ENCODE measurements at places on chromosomes 7 and 10. TPM values are rescaled to one million over a fixed set of nuclear protein-coding genes. Genes with fewer than 3 reads are reported as not detected.

The FKBP9 gene
- total RNA-seq: 28.6 TPM

The CACNB2 gene
- total RNA-seq: 3.4 TPM

The ARMC3 gene
- 0.46 TPM for total RNA-seq

The SLC39A12 gene
- total RNA-seq: 0.22 TPM

The DKK1 gene
- 16.1 TPM for total RNA-seq

The DTX2 gene
- 4.1 TPM for total RNA-seq

The LRRD1 gene
- total RNA-seq: not detected

The TRIM4 gene
- total RNA-seq: 0.03 TPM

The PLA2G12B gene
- 0.12 TPM for total RNA-seq

DNA sequence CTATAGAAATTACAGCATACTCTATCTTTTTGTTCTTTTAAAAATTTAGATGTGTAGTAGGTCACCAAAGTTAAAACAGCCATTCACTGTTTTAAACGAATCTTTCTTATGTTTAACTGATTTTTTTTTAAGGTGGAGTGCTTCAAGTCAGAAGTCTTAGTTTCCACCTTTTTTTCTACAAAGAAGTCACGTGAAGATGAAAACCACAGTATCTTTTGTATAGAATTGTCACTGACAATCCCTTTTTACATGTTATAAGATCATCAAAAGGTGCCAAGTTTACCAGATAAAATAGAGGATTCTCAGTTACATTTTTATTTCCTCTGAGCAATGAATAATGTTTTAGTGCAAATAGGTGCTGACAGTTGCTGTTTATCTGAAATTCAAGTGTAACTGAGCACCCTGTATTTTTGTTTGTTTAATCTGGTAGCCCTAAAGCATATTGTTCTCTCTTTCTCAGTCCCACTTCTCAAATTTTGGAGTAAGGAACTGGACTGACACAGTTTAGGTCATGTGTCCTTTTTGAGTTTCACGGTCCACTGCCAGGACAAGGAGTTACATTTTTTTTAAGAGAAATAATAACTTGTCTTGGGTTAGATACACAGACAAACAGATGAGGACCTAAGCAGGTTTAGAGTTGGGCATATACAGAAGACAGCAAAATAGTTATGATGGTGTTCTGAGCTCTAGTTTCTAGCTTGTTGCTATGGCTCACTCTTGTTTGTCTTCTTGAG, 233.2 kb upstream of the MBL2 start:
- DNase-seq: no peak

DNA sequence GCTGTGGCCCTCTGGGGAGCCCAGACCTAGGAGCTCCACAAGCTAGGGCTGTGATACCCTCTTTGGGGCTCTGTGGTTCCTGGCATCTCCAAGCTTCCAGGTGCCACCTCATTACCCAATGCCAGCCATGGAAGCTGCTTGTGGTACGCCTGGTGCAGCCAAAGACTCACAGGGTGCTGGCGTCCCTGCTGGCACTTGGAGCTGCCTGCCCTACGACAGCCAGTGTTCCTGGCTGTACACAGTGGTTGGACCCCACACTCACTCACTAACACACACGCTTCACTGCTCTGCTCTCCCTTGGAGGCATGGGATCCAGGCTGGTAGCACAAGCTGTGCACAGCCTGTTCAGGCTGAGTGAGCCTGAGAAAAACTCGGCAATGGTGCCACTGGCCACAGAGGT, 894.1 kb upstream of the PHF14 start:
- DNase-seq: no peak

DNA sequence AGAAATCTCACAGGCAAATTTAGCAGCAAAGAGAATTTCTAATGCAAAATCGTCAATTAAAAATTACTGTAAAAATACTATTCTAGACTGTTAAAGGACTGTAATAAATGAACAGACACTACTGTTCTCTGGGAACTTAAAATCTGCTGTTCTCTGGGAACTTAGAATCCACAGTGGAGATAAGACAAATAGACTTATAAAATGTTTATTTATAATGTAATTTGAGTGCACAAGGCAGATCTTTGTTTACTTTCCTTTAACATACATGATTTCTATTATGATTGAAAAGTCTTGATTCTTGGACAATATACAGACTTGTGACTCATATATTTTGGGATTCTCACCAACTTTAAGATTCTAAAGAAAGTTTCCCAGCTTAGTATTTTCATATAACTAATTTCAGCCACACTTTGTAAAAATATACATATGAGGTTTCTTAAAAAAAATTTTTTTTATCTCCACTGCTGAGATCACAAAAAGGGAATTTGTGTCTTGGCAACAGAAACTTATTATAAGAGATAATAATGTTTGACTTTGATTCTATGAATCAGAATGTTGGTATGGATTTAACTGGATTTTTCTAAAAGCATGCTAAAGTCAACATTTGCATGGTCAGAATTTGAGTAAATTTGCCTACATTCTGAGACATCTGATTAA, 166.3 kb upstream of the RHOBTB1 start:
- DNase-seq: no peak

GRCh38 chr7:3083350-3083749, 39.7 kb upstream of the CARD11 start:
- no peak for DNase-seq

DNA sequence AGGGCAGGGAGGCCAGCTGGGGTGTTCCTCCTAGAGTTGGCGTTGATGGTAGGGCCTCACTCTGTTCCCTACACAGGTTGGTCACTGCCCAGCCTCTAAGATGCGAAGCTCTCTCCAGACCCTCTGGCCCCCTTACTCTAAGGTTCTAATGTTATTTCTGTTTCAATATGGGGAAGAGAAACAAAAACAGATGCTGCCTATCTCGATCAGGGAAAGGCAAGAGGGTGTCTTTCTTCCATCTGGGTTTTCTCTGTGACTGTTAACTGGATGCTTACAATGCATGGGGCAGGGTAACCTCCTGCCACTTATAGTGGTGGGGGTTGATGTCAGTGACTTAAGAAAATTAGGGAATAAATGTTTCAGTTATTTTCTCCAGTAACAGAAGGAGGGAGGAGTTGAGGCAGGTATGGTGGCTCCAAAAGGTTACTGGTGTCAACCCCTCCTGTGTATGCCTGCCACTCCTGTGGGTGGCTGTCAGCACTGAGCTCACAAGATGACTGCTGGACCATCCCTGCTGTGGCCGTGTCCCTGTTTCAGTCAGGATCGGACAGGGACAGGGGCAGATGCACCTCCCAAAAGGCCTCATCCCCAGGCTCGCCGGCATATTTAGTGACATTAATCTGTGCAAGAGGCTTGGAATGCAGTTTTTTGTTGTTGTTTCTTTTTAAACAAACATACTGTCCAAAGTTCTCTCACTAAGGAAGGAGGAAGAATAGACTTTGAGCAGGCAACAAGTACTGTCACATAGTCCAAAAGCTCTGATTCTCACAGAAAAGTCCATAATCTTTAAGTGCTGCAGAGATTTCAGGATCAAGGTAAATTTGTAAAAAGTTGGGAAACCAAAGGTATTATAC, 39.6 kb upstream of the SYPL1 start:
- DNase-seq: no peak

- peak; percentile 63 for DNase-seq
Observed at GRCh38 chr7:101163279-101164070, 1.9 kb downstream of the VGF start.

DNA sequence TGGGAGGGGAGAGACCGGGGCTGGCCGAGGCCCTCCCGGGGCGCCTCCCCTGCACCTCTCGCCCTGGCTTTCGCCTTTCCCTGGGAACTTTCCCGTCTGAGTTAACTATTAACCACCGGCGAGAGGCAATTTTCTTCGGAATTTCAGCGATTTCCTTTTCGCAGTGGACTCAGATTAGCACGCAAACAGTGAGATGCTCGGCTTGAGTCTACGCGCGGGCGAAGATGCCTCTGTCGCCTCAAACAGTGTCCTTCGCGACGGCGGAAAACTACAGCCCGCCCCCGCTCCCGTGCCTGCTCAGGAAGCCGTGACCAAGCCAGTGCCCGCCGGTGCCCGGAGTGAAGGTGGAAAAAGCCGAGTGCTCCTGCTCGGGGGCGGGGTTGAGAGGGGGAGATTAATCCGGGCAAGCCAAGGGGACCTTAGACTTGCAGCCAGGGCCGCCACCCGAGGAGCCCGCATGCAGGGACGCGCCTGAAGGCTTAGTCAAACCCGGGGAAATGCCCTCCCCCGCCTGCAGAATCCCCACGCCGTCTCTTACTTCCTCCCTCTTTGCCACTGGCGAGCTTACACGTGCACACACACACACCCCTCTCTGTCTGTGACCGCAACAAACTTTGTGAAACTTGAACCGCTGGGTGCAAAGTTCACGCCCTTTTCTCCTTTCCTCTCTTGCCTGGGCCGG, 14.5 kb upstream of the PAX2 start:
- peak; percentile 56 for DNase-seq

DNA sequence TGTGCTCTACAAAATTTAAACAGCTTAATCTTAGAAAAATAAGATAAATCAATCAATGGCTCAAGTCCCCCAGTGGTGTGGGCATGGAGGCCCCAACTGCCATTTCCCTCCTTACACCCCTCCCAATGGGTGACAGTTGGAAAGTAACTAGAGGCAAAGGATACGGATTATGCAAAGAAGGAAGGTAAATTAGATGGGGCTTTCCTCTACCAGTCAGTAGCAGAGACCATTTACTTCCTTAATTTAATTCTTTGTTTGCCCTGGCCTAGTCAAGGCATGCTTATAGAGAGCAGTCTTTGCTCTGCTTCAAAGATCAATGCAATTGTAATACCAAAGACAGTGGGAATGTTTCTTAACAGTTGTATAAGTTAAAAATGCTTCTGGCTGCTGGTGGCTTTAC, 63.3 kb upstream of the PAPSS2 start:
- no peak for DNase-seq

DNA sequence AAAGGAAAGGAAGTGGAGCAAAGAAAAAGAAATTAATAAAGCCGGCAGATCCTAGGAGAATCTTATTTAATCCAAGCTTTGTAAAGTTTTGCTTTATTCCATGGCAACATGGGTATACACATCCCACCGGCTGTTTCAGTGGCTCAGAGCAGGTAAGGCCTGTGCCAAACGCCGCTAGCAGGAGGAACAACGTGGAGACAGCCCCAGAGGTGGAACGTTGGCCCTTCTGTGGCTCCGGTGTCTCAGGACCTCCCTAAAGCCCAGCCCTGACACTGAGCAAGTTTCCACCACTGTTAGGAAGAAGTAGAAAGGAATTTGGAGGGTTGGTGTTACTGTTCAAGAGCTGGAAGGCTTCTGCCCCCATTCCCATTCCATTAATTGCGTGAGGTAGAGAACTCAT, 52.0 kb downstream of the EGFR start:
- no peak for DNase-seq

DNA sequence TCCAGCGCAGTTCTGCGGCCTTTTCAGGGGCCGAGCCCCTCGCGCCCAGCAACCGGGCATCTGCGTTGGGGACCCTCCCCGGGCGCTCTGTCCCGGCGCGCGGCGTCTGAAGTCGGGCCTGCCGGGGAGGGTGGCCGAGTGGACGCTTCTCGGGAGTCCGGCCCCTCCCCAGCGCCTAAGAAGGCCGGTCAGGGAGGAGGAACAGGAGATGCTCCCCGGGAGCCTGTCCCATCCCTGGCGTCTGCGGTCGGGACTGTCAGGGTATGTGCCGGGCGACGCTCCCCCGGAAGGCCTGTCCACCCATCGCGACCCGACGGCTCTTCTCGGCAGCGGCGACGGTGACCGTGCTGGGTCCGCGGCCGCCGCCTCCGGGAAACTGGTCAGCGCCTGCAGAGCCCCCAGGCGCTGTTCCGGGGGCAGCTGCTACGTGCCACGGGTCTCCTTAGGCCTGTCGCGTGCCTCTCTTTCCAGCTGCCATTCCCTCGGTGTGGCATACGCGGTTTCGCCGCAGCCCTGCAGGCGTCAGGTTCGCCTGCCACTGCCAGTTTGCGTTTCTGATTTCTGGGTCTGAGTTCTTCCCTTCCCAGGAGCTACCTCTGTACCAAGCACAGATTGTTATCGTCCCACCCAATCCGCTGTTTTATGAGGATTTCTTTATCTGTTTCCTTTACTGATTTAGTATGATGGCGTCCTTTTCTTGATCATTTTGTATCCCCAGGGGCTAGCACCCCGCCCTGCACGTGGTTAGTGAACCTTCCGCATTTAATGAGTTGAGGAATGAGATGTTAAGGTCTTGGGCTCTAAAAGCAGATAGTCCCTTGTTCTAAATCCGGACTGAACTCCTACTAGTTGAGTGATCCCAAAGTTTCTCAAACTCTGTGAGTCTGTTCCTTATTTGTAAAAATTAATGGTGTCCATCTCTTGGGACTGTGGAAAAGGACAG, 782 bp downstream of the IFIT5 start:
- peak; percentile 60 for DNase-seq

DNA sequence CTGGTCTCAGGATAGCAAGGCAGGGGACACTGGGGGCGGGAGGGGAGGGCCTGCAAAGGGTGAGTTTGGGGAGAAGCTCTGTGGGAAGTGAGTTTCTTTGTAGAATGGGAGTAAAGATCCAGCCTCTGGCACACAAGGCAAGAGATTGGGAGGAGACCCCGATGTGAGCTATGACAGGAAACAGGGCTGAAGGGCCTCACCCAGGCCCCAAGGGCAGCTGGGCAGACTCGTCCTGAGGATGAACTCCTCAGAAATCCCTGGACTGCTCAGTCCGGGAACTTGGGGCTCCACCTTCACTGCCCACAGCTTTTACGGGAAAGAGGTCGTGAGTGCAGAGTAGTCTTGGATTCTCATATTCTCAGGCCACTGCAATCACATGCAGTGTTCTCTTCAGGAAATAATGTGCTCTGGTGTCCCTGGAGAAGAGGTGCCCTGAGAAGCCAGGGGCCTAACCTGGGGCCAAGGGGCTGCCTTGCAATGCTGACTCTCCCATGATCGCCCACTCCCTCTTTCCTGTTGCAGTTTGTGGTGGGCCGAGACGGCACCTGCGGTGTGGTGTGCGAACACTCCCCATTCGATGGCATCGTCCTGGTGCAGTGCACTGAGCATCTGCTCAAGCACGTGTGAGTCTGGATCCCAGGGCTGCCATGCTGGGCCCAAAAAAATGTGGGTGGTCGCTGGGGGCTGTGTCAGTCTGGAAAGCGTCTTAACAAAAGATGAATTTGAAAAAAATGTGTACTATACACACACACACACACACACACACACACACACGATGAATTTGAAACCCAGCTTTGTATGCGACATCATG, 31.3 kb upstream of the C10orf53 start:
- no peak for DNase-seq

GRCh38 chr7:94223375-94224084, 171.2 kb upstream of the COL1A2 start:
- DNase-seq: peak; percentile 83

GRCh38 chr7:137628216-137628615, 218.6 kb downstream of the DGKI start:
- no peak for DNase-seq

GRCh38 chr10:111522551-111522950, 445.7 kb downstream of the ADRA2A start:
- DNase-seq: no peak

GRCh38 chr7:129188372-129188891, at the start of gene SMO:
Gene SMO, plus strand, starts transcription at chr7:129188633. Its CDS starts 519 bp downstream, at chr7:129189152.
- DNase-seq: peak; percentile 97

- peak; percentile 32 for DNase-seq
Observed at GRCh38 chr7:46363688-46364087, 442.6 kb upstream of the IGFBP3 start.

Data from neural progenitor cell (in vitro differentiated cells).